GM12878 (cell line): ENCODE measurements at places on chromosomes 6 and 20. TPM values are rescaled to one million over a fixed set of nuclear protein-coding genes. Genes with fewer than 3 reads are reported as not detected.

Gene GHRH
- polyA plus RNA-seq = not detected in 2 replicates

Gene CST4
- not detected in 2 replicates for polyA plus RNA-seq

Gene OXT
- not detected in 2 replicates for polyA plus RNA-seq

Gene CLVS2
- not detected in 2 replicates for polyA plus RNA-seq

DNA sequence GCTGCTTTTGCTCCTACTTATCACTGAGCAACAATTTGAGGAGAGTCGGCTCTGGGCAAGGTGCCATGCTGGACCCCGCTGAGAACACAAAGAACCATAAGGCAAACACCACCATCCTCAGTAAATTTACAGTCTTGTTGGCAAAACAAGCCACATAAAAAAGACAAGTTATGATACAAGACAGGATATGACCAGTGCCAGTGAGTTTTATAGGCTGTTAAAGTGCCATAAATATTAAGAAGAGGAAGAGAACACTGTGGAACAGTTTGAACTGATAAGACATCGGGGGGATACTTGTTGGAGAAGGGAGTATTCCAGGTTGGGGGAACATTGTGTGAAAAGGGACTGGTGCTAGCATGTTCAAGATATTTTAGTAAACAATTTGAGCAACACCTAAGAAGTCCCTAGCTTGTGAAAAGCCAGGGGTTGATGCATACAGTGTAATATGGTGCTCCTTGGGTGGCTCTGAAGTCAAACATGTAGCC, 25.3 kb upstream of the RIPOR2 start:
- DNase-seq = no peak
- H3K4me1 ChIP-seq = peaks cover 8% of the 10 kb centered on the region
- no peaks in the 10 kb centered on the region for H3K36me3 ChIP-seq
- H3K27ac ChIP-seq = no peak overlapping the region
- no peak overlapping the region for H3K4me3 ChIP-seq

GRCh38 chr6:148971031-148971927, 224.4 kb downstream of the UST start:
- H3K36me3 ChIP-seq = no peaks in the 10 kb centered on the region
- no peaks in the 10 kb centered on the region for H3K4me1 ChIP-seq
- H3K4me3 ChIP-seq = no peak overlapping the region
- H3K27ac ChIP-seq = no peak overlapping the region
- H3K27me3 ChIP-seq = no peaks in the 10 kb centered on the region; the same call in 1 of the 2 replicates
- DNase-seq = no peak

GRCh38 chr20:24502661-24503060, 33.2 kb downstream of the SYNDIG1 start:
- no peak overlapping the region for H3K27ac ChIP-seq
- no peaks in the 10 kb centered on the region for H3K27me3 ChIP-seq
- H3K4me3 ChIP-seq = no peak overlapping the region
- no peak for DNase-seq
- no peaks in the 10 kb centered on the region; the same call in 1 of the 2 replicates for H3K4me1 ChIP-seq

DNA sequence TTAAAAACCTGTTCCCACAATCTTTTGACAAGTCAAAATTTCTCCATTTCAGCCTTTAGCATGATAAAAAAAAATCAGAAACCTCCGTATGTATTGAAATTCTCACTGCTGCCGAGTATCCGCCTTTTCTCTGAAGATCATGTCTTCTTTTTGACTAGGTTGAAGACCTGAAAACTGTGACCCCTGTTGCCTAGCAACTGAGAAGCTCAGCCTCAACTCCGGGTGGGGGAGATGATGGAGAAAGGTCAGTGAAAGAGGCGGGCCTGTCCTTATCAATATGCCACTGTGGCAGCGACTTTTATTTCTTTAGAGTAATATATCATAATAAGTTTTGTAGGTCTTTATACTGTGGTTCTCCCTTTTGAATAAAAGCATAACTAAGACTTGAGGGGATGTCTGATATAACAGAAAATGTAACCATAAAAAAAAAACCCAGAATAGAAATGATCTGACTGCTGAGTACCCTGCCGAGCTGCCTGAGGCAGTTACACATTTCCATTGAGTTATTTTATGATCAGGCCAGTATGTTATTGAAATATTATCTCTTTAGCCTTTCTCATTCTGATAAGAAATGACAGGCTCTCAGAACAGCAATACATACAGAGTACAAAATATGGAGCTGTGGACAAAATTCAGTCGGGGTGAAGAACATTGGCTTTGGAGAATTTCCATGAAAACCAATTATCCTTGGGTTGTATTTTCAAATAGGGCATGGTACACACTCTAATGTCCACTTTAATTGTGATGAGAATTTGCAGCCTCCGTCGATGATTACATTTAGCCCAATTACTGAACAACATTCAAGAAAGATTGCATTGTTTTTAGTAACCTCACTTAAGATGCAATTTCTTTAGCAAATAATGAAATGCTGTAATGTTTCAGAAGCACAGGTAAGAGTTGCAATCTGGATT, 136.7 kb upstream of the EEF1E1 start:
- DNase-seq = no peak
- no peaks in the 10 kb centered on the region for H3K27me3 ChIP-seq
- no peak overlapping the region for H3K27ac ChIP-seq
